ENCODE measurements at places on chromosomes 5 and 9.

- DNase-seq = no peak
Measured at GRCh38 chr9:69981686-69982445, 61.8 kb upstream of the MAMDC2 start.

- DNase-seq = no peak
Measured at GRCh38 chr5:91252916-91253315, 130.2 kb downstream of the ARRDC3 start.

DNA sequence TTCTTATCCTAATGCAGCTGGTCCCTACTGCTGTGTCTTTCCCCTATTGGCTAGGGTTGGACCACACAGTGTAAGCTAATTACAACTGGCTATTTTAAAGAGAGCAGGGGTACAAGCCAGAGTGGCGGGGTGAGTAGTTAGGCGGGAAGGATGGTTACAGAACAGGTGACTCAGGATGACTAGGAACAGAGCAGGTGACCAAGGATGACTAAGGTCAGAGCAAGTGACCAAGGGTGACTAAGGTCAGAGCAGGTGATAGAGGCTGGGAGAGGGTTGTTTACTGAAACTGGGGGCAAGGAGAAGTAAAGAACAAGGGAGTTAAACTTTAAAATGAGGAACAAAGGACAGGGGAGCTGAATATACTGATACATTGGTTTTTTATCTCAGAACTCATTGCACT lies 125.4 kb downstream of the PTTG1 start:
- no peak for DNase-seq

DNA sequence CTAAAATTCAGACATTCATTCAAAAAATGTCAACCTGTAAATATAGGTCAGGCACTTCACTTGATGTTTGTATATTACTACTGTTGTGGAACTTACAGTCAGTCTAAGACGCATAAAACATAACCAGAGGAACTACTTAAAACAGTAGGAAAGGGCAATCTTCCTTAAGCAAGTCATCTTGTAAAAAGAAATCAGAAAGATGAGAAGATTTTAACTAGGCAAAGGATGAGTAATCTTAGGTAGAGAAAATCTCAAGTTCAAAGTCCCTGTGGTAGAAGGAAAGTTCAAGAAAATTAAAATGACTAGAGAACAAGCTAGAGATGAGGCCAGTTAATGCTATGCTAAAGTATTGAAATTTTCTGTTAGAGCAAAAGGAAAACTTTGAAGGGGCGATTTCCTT lies 152.4 kb downstream of the RAPGEF6 start:
- no peak for DNase-seq

DNA sequence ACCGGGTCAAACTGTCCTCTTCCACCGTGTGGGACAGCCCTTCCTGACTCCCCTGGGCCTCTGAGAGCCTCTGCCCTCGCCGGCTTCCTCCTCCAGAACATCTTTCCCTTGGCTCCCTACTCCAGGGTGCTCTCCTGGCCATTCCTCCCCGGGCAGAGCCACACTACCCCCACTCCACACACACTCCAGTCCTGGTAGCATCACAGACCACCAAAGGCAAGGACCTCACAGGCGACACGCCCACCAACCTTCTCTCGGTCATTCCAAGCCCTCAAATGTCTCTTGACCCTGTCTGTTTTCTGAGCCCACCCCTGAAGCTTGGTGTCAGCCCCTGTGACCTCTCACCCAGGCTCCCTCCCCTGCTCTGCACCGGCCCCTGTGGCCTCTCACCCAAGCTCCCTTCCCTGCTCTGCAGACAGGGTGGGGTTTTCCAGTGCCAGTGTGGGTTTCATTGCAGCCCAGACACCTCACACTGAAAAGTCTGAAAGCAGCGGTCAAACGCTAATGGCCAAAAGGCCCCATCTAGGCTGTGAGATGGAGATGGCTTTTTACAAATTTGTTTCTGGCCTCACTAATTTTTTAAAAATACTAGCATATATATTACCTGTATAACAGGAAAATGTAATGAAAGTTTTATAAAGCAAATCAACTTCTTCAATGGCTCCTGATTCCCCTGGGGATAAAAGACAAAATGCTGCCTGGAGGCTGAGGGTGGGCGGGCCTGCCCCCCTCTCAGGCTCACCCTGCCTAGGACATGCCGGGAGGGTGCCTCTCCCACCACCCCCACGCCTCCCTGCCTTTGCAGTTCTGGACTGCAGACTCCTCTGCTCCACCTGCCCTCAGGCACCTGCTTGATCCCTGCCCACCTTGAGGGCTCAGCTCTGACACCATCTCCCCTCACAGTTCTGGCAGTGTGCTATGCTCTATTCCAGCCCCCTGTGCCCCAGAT lies 10.5 kb downstream of the LRRC26 start:
- no peak for DNase-seq

- no peak for DNase-seq
Measured at GRCh38 chr9:127910613-127911205, 6.1 kb downstream of the ST6GALNAC4 start.

- peak; percentile 68 for DNase-seq
Measured at GRCh38 chr9:20191228-20191840, 402.5 kb upstream of the SLC24A2 start.

DNA sequence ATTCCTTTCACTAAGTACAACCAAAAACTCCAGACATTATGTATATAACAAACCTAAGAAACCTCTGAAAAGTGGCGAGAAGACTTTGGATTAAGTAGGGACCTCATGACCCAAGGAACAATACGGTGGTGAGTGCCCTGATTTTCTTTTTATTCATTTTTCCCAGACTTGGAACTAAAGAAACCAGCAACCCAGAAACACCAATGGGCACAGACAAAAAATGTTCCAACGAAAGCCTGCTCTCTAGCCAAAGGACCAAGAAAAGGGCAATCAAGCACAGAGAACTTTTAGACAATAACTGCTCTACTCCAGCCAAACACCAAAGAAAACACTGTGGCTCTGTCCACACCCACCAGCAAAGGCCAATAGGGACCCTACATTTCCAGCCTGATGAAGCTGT lies 66.2 kb upstream of the SSBP2 start:
- no peak for DNase-seq

DNA sequence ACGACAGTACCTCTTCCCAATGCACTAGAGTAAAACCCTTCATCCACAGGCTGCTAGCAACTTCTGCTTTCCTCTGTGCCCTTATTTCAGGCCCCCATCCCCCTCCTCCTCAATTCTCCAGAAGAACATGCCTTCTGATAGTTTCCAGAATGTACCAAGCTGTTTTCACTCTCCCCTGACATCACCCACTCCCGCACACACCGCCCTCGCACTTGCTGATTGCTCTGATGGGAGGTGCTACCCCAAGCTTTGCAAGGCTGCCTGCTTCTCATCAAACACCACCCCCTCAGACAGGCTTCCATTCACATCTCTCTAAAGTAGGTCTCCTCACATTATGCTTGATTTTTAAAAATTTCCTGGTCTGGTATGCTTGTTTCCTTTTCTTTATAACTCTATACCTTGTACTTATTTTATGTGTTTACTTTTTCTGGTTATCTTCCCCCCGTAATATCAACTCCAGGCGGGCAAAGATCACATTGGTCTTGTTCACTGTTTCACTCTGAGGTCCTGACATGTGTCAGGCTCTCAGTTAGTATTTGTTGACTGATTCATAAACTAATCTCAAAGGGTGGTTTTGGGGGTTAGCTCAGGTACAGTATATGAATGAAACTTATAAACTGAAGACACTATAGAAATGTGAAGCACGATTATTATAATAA lies 91.0 kb upstream of the C9orf72 start:
- peak; percentile 93 for DNase-seq

DNA sequence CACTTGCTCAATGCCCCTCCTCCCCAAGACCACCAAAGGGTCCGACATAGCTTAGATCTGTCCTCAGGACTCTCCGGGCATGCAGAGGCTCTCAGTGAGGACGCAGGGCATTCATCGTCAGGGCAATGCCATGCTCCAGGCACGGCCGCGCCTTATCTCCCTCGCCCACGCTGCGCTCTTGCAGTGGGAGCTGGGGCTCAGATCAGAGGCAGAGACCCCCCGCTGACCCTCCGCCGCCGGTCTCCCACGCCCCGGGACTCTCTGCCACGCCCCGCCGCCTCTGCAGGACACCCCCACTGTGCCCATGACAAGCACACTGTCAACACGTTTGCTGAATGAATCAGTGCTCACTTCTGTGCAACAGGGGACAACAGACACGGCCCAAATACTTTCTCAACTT lies 140.7 kb downstream of the ADAMTS2 start:
- no peak for DNase-seq

- DNase-seq = no peak
Measured at GRCh38 chr9:134545543-134546245, 95.9 kb upstream of the COL5A1 start.

DNA sequence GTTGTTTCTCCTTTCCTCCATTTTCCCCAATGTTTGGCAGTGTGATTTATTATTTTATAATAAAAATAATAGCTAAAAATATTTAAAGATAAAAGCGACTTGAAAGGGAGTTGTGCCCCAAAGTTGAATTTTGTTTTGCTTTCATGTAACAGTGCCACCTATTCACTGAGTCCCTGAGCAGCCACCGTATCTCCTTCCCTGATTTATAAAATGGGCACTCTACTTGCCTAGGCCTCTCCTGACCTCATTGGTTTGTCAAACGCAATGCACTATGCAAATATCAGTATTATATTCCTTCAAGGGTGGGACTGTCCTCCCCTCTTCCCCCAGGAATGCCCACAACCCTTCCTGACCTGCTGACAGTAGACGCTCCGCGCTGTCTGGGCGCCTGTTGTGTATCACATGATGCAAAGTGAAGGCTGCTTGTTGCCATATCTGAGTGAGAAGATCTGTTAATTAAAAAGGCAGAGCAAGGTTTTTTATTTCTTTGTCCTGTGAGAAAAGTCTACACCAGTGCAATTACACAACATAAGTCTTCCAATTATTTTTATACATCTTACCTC lies 81.4 kb downstream of the TTC39B start:
- no peak for DNase-seq

GRCh38 chr5:112923988-112924387 lies 2.0 kb upstream of the REEP5 start:
- no peak for DNase-seq

GRCh38 chr5:139453683-139454567 lies 8.6 kb downstream of the ECSCR start:
- DNase-seq = no peak

DNA sequence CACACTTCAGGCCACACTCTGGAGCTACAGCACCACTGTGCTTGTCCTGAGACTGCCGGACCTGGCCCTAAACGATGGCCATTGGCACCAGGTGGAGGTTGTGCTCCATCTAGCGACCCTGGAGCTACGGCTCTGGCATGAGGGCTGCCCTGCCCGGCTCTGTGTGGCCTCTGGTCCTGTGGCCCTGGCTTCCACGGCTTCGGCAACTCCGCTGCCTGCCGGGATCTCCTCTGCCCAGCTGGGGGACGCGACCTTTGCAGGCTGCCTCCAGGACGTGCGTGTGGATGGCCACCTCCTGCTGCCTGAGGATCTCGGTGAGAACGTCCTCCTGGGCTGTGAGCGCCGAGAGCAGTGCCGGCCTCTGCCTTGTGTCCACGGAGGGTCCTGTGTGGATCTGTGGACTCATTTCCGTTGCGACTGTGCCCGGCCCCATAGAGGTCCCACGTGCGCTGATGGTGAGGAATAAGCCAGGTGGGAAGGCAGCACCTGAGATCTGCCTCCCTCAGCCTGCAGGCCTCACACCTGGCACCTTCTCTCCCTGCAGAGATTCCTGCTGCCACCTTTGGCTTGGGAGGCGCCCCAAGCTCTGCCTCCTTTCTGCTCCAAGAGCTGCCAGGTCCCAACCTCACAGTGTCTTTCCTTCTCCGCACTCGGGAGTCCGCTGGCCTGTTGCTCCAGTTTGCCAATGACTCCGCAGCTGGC lies 14.7 kb downstream of the CRB2 start:
- DNase-seq = no peak

- DNase-seq = no peak
Measured at GRCh38 chr5:161190086-161190485, 338.1 kb upstream of the ATP10B start.

DNA sequence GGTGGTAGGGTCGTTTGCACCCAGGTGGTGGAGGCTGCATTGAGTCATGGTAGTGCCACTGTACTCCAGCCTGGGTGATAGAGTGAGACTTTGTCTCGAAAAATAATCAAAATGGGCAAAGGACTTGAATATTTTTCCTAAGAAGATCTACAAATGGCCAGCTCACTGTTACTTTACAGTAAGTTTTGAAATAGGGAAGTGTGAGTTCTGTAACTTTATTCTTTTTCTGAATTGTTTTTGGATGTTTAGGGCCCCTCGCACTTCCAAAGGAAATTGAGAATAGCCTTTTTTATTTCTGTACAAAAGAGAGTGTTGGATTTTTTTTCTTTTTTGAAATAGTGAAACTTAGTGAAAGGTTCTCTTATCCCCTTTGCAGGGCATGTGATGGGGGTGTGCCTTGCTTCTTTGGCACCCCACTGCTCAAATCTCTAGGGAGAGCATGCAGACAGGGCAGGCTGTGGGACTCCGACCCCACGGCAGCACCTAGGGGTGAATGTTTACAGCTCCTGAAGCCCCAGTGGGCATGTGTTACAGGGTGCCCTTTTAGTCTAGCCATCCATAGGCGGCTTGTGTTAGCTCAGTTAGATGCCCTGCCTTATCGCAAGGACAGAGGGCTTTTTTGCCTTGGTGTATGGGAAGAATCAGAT lies 33.3 kb downstream of the GPBP1 start:
- DNase-seq = no peak

DNA sequence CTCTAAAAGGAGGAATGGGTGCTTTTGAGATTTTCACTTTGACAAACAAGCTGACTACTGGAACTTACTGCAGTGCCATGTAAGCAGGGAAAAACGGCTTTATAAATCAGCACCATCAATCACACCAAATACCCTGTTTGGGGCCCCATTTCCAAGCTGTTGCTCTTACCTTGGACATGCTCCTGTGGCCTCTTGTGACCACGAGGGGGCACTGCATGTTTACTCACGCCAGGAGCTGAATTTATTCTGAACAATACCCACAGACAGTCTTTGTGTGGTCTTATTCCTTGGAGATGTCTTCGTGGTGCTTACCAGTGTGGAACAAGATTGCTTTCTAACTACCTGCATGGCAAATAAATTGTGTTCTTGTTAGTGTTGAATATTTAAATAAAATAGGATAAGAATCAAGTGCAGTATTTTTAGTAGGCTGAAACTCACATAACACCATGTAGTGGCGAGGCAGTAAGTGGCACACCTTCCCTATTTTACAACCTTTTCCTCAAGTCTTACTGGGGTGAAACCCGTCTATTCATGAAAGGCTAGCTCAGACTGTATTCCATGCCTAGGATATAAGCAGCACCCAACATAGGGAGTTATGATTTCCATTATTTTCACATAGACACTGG lies 155.5 kb upstream of the NMUR2 start:
- peak; percentile 18 for DNase-seq

GRCh38 chr5:32522429-32523143 lies 62.8 kb upstream of the SUB1 start:
- no peak for DNase-seq

Measured in large intestine (tissue), 12 donors.